ENCODE measurements at places on chromosomes 6 and 20.

- H3K27ac ChIP-seq, result peak overlapping the region; percentile 89
- DNase-seq, result no peak
- H3K36me3 ChIP-seq, result no peaks in the 10 kb centered on the region
- no peaks in the 10 kb centered on the region for H3K27me3 ChIP-seq
Measured at GRCh38 chr6:67883500-67884366, 751.3 kb upstream of the ADGRB3 start.

- no peak for DNase-seq
- no peaks in the 10 kb centered on the region for H3K36me3 ChIP-seq
- H3K27ac ChIP-seq, result no peak overlapping the region
- H3K4me1 ChIP-seq, result peaks cover 14% of the 10 kb centered on the region
- H3K27me3 ChIP-seq, result no peaks in the 10 kb centered on the region
Measured at GRCh38 chr6:156933201-156934068, 156.3 kb downstream of the ARID1B start.

- no peak overlapping the region for H3K4me3 ChIP-seq
- no peaks in the 10 kb centered on the region for H3K27me3 ChIP-seq
- no peak overlapping the region for H3K27ac ChIP-seq
- peaks cover 34% of the 10 kb centered on the region for H3K4me1 ChIP-seq
Measured at GRCh38 chr20:1214838-1215261, 11.0 kb upstream of the RAD21L1 start.

DNA sequence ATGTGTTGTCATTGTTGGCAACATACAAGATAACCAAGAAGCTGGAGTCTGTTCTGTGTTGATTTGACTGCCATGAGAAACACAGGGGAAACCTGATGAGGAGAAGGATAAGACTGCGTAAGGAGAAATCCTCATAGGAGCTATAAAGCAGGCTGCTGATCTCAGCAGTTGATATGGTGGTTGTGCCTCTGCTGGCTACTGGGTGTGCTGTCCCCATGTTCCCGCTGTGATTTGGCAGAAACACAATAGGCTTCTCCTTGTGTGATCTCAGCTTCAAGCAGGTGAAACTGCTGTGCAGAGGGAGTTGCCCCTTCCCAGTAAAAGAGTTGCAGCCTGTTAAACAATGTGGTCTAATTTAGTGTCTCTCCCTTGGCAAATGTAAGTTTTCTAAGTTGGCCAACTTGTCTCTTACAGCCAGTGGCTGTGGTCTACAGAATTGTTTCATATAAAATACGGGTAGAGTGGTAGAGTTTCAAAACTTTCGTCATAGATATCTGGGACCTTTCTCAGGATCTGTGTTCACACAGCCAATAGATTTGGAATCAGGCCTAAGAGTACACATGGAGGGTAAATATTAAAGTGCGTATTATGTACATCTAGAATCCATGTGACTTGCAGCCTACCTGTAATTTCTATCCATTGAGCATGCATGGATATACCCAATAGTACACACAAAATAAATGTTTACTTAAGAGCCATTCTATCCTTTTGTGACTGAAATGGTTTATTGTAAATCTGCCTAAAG is 78.4 kb downstream of the RNF144B start:
- H3K27me3 ChIP-seq, result no peaks in the 10 kb centered on the region
- H3K4me3 ChIP-seq, result no peak overlapping the region
- H3K4me1 ChIP-seq, result no peaks in the 10 kb centered on the region
- no peak for DNase-seq
- H3K36me3 ChIP-seq, result no peaks in the 10 kb centered on the region
- no peak overlapping the region for H3K27ac ChIP-seq

DNA sequence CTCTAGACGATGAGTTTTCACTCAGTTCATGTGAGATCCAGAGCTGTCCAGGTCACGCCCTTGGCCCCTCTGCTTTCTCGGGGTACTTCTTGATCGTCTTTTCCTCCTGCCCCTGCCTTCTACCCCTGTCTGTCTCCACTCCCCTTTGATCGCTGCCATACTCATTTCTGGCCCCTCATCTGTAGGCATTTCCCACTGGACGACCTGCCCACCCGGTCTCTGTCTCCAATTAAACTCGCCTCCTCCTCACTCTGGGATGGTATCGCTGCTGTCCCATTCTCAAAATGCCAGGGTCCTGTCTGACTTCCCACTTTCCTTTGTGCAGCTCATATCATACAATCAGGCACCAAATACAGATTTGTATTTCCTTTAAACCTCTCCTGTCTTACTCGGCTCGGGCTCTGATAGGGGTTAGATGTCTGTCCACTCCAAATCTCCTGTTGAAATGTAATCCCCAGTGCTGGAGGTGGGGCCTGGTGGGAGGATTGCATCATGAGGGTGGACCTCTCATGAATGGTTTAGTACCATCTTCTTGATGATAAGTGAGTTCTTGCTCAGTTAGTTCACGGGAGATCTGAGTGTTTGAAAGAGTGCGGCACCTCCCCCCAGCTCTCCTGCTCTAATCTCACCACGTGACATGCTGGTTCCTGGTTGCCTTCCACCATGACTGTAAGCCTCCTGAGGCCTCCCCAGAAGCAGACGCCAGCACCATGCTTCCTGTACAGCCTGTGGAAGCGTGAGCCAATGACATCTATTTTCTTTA is 3.5 kb upstream of the SYNJ2 start:
- no peaks in the 10 kb centered on the region for H3K27me3 ChIP-seq
- no peak overlapping the region for H3K4me3 ChIP-seq
- DNase-seq, result no peak

- no peak overlapping the region for H3K4me3 ChIP-seq
- H3K27ac ChIP-seq, result no peak overlapping the region
- H3K27me3 ChIP-seq, result no peaks in the 10 kb centered on the region
- H3K4me1 ChIP-seq, result no peaks in the 10 kb centered on the region
- no peaks in the 10 kb centered on the region for H3K36me3 ChIP-seq
Measured at GRCh38 chr20:16064989-16065707, 508.1 kb downstream of the KIF16B start.

GRCh38 chr20:37161830-37162549 is 17.1 kb upstream of the RPN2 start:
- DNase-seq, result no peak
- no peaks in the 10 kb centered on the region for H3K4me1 ChIP-seq
- no peak overlapping the region for H3K27ac ChIP-seq
- no peaks in the 10 kb centered on the region for H3K36me3 ChIP-seq
- H3K4me3 ChIP-seq, result no peak overlapping the region
- no peaks in the 10 kb centered on the region for H3K27me3 ChIP-seq

- peaks cover 14% of the 10 kb centered on the region for H3K36me3 ChIP-seq
- H3K27me3 ChIP-seq, result no peaks in the 10 kb centered on the region
- DNase-seq, result no peak
- H3K27ac ChIP-seq, result no peak overlapping the region
Measured at GRCh38 chr6:111747829-111748228, 125.4 kb downstream of the FYN start.

- no peak overlapping the region for H3K27ac ChIP-seq
- no peaks in the 10 kb centered on the region for H3K27me3 ChIP-seq
- no peaks in the 10 kb centered on the region for H3K36me3 ChIP-seq
- H3K4me3 ChIP-seq, result no peak overlapping the region
- H3K4me1 ChIP-seq, result no peaks in the 10 kb centered on the region
Measured at GRCh38 chr20:3349786-3350185, 57.7 kb downstream of the DNAAF9 start.

GRCh38 chr6:15426901-15427300 is 181.0 kb downstream of the JARID2 start:
- no peaks in the 10 kb centered on the region for H3K36me3 ChIP-seq
- H3K27ac ChIP-seq, result no peak overlapping the region
- no peaks in the 10 kb centered on the region for H3K27me3 ChIP-seq
- H3K4me3 ChIP-seq, result no peak overlapping the region
- no peak for DNase-seq

GRCh38 chr6:90253631-90254030 is 43.0 kb downstream of the BACH2 start:
- H3K4me3 ChIP-seq, result no peak overlapping the region
- no peak for DNase-seq
- no peaks in the 10 kb centered on the region for H3K27me3 ChIP-seq
- peaks cover 46% of the 10 kb centered on the region for H3K4me1 ChIP-seq

GRCh38 chr20:57713505-57713903 is 3.7 kb upstream of the PMEPA1 start:
- DNase-seq, result no peak
- no peak overlapping the region for H3K27ac ChIP-seq
- H3K27me3 ChIP-seq, result peaks cover 7% of the 10 kb centered on the region
- H3K36me3 ChIP-seq, result no peaks in the 10 kb centered on the region
- H3K4me1 ChIP-seq, result peaks cover 12% of the 10 kb centered on the region

DNA sequence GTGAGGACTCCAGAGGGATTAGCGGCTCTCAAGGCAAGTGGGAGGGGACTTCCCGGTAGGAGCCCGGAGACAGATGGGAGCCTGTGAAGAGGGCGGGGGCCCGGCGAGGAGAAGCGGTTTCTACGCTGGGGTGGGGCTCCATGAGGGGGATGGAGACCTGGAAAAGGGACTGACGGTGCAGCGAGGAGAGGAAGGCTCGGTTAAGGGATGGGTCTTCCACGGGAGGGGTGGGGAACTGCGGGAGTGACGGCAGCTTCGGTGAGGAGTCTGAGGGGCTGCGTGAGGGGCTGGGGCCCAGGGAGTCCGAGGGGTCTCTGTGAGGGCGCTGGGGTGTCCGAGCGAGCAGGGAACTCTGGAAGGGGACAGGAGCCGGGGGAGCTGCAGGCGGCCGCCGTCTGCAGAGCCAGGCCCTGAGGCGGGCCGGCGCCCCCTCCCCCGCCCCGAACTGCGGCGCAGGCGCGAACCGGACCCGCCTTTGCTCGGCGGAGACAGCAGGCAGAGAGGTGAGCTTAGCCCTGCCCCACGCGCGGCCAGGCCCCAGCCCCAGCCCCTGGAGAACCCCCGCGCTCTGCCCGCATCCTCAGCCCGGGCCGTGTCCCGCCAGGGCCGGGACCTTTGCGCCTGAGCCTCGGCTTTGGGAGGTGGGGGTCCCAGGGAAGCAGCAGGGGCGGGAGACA is at the start of gene NRSN2:
Gene NRSN2, plus strand, starts transcription at position 472 of the 677 bp plus-strand sequence. CDS start 2,533 bp downstream, outside the sequence.
- H3K4me3 ChIP-seq, result peak within 1 kb of the TSS; percentile 73
- peaks cover 6% of the 10 kb centered on the region for H3K4me1 ChIP-seq
- H3K27ac ChIP-seq, result peak within 1 kb of the TSS; percentile 54
- no peaks in the 10 kb centered on the region for H3K27me3 ChIP-seq
- DNase-seq, result no peak

DNA sequence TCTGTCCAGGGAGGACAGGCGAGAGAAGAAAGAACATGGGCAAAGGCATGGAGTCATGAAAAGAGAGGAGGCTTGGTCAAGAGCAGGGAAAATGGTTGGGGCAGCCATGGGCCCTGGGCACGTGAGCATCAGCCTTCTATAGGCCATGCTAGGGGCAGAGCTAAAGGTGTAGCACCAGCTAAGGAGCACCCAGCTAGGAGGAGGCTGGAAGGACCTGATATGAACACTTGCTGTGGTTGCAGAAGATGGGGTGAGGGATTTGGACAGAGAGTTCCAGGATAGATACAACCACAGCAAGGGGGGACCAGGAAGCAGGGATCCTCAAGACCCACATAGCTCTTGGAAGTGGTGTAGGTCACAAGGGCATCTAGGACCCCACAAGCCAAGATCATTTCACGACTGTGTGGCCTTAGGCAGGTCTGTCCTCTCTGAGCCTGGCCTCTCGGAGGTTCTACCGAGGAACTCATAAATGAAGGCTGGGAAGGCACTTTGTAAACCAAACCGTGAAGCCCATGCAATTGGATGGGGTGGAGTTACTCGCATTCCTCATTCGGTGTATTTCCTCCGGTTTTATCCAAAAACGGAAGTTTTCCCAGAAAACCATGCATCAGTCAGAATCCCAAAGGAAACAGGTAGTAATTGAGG is 74.0 kb upstream of the TOP1 start:
- H3K27ac ChIP-seq, result no peak overlapping the region
- no peaks in the 10 kb centered on the region for H3K36me3 ChIP-seq
- DNase-seq, result no peak
- H3K4me1 ChIP-seq, result no peaks in the 10 kb centered on the region
- no peak overlapping the region for H3K4me3 ChIP-seq
- H3K27me3 ChIP-seq, result no peaks in the 10 kb centered on the region

DNA sequence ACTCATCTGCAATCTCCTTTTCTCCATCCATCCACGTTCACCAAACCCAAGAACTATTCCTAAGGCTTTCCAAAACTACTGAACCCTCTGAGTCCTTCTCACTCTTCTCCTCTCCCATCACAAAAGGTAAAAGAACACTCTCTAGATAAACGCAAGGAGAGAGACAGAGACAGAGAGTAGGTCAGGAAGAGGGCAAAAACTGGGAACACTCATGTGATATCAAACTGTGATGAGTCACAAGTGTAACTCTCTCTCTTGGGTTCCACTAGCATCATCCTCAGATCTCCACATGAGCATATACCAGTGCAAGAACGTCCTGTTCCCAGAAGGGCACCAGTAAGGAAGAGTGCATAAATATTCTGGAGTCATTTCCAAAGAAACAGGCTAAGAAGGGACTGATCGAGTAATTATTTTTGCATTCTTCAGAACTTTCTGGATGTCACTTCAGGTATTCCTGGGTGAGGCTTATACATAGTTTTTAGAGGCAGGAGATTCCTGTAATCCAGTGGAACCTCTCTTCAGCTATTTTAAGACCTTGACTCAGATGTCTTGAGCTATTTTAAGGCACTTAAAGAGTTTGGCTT is 47.3 kb upstream of the STXBP5 start:
- no peaks in the 10 kb centered on the region for H3K27me3 ChIP-seq
- H3K4me3 ChIP-seq, result no peak overlapping the region
- no peak for DNase-seq
- no peak overlapping the region for H3K27ac ChIP-seq
- no peaks in the 10 kb centered on the region for H3K36me3 ChIP-seq
- no peaks in the 10 kb centered on the region for H3K4me1 ChIP-seq

DNA sequence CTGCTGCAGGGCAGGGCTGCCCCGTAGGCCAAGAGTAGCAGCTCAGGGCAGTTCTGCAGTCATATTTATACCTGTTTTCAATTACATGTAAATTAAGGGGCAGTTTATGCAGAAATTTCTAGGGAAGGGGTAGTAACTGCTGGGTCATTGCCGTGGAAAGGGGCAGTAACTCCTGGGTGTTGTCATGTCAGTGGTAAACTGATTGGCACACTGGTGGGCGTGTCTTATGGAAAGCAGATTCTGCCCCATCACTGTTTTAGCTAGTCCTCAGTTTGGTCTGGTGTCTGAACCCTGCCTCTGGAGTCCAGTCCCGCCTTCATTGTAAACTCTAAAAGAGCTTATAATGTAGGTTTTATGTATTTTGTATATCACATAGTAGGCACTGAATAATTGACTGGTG is 22.1 kb downstream of the MAP3K4 start:
- H3K27me3 ChIP-seq, result no peaks in the 10 kb centered on the region
- no peaks in the 10 kb centered on the region for H3K36me3 ChIP-seq
- no peak for DNase-seq

DNA sequence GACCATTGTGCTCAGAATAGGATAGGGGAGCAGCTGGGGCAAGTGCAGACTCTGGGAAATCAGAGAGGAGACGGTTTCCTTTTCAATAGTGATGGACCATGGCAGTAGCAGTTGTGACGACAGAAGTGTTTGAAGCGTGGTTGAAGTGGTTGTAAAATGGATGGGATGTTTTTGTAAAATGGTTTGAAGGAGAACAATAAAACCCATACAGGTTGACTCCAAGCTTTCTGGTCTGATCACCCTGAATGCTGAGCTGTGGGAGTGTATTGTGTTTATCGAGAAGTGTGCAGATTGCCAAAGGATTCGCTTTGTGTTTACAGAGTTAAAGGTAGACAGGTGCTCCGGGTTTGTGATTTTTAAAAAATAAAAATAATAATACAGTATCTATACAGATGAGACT is 255.2 kb upstream of the SULF2 start:
- no peaks in the 10 kb centered on the region for H3K36me3 ChIP-seq
- no peak overlapping the region for H3K27ac ChIP-seq
- no peak overlapping the region for H3K4me3 ChIP-seq
- H3K4me1 ChIP-seq, result no peaks in the 10 kb centered on the region
- no peaks in the 10 kb centered on the region for H3K27me3 ChIP-seq
